Brain (organoid and tissue), 16 donors: ENCODE measurements at places on chromosomes 13 and 19.

DNA sequence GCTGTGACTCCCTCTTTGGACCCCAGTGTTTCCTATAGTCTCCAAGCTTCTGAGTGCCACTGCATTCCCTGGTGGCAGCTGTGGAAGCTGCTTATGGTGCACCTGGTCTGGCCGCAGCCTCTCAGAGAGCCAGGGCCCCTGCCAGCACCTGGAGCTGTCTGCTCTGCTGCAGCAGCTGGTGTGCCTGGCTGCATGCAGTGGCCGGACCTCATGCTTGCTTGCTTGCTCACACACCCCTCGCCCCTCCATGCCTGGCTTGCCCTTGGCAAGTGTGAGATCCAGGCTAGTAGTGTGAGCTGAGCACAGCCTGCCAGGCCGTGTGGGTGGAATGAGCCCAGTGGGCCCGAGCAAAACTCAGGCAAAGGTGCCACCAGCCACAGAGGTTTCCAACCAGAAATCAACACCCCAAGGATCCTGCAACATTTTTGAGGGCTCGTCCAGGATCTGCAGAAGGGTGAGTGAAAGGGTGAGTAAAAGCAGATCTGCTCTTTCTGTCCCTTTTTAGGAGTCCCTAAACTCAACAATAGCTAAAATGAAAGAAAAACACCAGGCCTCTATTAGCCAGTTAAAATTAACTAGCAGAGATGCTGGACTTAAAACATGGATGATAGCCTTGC is 7.6 kb upstream of the MLLT1 start:
- no peak for DNase-seq

DNA sequence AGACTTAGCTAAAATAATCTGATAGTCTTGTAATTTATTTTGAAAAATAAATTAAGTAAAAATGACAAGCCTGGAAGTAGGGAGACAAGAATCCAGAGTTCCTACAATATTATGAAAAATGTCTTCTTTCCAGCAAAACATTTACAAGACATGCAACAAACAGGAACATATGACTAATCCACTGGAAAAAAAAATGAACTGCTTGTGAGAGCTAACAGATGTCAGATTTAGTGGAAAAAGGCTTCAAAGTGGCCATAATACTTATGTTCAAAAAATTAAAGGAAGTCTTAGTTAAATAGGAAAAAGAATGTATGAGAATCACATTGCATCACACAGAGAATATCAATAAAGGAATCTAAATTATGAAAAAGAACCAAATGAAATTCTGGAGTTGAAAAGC is 2082.0 kb upstream of the PCDH20 start:
- no peak for DNase-seq

DNA sequence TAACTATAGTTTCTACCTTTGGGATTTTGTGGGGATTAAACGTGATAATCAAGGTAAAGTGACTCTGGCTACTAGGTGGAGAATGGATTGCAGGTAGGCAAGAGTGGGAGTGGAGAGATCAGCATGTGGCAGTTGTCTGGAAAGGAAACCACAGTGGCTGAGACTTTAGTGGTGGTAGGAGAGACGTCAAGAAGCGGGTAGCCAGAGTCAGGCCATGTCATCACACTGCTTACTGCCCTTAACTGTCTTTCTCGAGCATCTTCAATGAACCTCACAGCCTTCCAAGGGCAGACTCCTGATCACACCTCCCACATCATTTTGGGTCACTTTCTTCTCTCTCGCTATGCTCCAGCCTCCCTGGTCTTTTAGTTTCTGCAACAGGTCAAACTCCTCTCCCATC is 28.6 kb upstream of the MBNL2 start:
- no peak for DNase-seq

DNA sequence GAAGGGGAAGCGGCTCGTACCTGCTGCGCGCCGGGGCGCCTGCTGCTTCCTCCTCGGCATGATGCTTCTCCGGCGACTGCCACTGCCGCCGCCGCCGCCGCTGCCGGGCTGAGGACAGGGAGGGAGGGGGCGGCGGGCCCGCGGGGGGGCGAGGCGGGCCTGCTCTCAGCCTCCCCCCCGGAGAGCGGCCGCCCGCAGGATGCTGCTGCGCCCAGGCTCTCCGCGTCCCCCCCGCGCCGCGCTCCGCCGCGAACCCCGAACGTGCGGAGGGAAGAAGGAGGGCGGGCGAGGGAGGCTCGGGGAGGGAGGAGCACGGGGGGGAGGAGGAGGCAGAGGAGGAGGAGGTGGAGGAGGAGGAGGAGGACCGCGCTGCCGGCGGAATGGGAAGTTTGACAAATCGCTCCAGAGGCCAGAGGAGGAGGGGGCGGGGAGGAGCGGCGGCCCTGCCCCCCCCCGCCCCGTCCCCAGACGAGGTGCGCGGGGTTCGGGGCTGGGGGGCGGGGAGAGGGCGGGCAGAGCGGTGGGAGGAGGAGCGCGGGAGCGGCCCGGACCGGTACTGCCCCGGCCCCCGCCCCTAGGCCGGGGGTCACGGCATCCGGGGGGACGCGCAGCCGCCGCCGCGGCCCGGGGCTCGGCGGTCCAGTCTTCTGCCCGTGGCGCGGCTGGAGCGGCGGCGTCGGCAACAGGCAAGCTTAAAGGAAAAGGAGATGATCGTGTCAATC is at the start of gene TSHZ3:
Gene TSHZ3, minus strand, starts transcription at position 277 of the 722 bp plus-strand sequence. Its CDS starts 217 bp downstream, at position 60.
- peak; percentile 86 for DNase-seq

DNA sequence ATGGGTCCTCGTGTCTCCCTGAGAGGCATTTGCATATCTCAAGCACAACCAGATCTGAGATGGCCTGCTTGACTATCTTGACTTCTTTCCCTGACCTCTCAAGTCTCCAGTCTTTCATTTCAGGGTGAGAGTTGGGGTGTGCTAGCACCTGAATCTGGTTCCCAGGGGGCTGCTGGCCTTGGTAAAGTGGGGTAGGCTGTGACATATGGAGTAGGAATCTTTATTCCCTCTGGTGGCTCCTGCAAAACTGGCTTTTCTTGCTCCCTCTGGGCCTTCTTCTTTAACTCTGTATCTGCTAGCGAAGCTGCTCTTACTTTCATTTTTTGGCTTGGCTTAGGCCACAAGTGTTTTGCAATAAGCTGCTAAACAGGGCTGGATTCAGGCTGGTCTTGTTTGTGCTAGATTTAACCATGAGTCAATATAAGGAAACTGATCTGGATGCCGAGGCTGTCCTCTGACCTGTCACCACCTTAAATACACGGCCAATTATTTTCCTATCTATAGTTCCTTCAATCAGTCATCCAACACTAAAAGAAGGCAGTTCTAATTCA is 42.3 kb downstream of the ZNF493 start:
- no peak for DNase-seq

GRCh38 chr13:52449331-52450011 is 963 bp downstream of the VPS36 start:
- DNase-seq: no peak

DNA sequence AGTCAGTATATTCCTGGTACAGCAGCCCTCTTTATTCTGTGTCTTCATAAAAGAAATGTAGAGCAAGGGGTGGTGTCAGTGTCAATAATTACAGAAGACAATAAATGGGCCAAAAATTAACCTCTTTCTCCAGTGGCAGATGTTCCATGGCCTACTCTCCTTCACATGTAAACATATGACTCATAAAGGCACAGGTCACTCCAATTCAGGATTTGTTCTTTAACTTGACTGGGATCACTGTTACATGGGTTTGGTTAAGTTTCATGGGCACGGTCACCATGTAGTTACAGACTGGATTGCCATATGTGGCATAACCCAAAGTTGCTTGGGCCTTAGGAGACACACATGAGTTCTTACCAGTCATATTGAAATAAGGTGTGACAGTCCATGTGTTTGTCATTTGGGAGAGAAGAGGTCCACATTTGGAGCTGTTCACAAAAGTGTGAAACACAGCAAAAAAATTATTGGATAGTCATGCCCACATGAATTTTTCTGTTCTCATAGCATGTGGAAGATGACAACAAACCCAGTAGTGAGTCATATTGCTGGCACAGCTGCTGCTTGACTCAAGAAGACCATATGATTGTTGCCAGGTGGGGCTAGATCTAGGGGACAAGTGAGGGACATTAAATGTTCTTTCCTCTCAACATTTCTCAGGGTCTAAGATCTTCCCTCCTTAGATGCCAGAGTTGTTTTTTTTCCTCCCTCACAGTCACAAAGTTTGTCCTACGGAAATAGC is 68.1 kb upstream of the HTR2A start:
- no peak for DNase-seq

DNA sequence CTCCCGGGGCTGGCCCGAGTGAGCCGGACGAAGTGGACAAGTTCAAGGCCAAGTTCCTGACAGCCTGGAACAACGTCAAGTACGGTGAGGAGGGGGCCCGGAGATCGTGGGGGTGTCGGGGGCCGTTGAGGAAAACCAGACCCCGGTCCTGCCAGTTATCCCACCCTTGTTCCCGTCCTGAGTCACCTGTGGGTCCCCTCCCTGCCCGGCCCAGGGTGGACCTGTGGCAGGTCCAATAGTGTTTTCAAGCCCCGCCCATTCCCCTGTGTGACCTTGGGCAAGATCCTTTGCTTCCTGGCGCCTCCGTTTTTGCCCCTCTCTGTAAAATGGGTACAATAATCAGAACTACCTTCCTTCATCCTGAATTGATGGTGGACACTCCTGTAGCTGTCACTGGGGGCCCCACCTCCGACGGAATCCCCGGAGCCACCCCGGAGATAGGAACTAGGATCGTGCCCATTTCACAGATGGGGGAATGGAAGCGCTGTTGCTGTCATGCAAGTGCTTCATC is 593 bp downstream of the ATG4D start:
- DNase-seq: no peak

DNA sequence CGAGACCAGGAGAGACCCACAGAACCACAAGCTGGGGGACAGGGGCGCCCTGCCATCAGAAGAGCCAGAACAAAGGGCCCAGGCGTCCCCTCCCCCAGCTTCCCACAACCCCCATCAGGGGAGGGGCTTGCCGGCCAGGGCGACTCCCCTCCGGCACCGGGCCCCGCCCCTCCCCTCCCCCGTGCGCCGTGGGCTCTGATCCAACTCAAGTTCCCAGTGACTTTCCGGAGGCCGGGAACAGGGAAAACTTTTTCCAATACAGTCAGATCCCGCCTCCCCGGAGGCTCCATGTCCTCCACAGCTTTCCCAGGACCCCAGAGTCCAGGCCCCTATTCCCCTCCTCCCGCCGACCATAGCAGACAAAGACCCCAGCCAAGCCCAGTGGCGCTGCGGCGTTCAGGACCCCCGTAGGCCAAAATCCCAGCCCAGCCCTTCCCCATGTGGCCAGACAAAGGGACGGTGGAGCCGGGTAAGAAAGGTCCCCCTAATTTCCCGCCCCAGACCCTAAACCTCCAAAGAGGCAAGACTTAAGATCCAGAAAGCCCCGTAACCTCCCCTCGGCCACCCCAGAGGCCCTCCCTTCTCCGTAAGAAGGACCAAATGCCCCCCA is 673 bp downstream of the TEAD2 start:
- DNase-seq: peak; percentile 75

DNA sequence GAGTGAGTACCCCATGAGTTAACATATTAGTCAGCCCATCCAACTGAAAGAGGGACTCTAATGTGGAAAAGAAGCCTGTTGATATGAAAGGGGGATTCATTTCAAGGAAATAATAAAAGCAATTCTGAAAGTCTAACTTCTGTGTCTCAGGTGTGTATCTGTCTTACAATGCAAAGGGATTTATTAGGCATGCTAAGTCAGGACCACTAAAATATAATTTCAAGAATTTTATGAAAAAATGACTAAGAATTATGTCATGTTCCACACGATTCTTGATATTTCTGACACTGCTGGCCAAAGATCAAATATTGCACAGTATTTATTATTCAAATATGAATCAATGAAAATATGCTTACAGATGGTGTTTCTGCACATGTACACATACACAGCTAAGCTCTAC is 130.8 kb downstream of the KLF12 start:
- DNase-seq: no peak

- no peak for DNase-seq
Observed at GRCh38 chr19:24002256-24002945, 84.6 kb upstream of the ZNF254 start.

- peak; percentile 24 for DNase-seq
Observed at GRCh38 chr13:106919133-106919532, 351.2 kb upstream of the ARGLU1 start.

GRCh38 chr13:36067746-36068381 is 63.3 kb downstream of the DCLK1 start:
- no peak for DNase-seq

DNA sequence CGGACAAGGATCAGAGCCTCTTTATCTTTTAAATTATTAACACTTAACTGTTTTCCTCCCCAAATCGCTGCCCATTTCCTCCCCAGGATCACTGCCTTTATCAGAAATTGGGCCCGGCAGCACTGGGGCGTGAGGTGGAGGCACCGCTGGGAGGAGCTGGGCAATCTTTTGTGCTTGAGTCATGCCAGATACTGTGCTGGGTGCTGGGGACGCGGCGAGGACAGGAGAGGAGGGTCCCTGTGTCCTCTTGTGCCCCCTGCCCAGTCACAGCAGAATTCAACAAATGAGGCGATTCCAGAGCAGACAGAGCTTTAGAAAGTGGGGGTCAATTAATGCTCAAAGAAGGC is 347.8 kb downstream of the ZNF536 start:
- peak; percentile 55 for DNase-seq

DNA sequence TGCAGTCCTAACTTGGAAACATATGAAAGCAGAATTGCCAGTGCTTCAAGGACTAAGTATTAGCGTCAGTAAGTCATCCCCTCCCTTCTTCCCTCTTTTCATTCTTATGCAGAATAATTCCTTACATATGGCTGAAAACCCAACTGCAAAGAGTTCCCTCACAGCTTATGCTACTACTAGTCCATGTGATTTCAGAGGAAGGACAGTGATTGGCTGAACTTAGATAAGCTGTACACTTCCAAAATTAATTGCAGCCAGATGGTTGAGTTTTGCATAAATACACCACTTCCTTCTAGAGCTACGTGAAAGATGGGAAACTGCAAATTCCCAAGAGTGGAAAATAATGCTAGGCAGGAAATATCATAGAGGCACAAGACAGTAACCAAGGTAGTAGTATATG is 730.4 kb downstream of the OLFM4 start:
- no peak for DNase-seq

GRCh38 chr13:30535046-30535445 is 69.3 kb upstream of the HMGB1 start:
- no peak for DNase-seq

DNA sequence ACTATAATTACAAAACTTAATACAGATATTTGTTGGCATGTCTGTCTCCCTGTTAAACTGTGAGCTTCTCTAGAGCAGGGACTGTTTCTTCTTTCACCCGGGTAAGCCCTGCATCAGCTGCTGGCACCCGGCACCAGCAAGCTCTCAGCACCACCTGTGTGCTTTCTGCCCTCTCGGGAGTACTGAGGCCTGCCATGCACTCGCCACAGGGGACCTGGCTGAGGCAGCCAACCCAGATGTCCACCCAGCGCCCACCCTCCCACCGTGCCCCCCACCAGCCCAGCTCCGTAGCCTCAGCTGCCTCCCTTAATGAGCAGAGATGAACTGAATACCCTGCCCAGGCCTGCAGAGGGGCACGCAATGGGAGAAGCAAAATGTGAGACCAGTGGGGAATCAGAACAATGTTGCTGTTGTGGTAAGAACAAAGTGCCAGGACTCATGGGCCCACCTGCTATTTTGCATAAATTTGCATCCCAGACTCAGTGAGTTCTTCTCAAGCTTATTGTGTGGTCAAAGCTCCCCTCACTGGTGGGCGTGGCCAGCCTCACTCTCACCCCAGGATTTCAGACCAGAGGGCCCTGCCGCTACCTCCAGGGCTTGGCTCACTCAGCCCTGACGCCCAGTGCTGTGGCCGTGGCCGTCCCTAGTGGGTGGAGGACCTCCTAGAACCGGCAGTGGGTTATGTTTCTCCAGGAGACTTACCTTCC is 14.6 kb upstream of the SERPINE3 start:
- DNase-seq: peak; percentile 63
